ENCODE measurements at places on chromosomes 7 and 10.

GRCh38 chr10:100462709-100463108 lies at the start of gene WNT8B:
Gene WNT8B, plus strand, starts transcription at chr10:100463009. Its CDS starts 160 bp downstream, at chr10:100463169.
- no peak for DNase-seq

DNA sequence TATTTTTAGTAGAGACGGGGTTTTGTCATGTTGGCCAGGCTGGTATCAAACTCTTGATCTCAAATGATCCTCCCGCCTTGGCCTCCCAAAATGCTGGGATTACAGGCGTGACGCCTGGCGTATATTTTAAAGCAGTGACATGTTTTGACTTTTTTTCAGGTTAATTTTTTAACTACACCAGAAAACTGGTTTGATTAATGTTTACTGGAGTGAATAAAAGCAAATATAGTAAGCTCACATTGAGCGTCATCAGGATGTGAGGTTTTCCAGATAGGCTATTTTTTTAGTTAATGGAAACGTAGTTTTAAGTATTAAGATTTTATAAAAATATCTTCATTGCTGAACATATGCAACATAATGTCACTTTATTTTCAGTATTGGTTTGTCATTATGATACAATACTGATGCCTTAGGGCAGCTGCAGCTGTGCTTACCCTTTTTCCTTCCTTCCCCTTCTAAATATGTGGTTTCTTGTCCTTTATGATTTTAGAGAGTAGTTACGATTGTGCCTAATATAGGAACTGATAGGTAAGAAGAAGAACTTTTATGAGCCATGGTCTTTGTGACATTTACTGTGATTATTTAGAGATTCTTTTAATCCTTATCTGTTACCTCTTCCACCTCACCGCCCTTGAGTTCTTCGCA lies 37.3 kb downstream of the TMEM60 start:
- no peak for DNase-seq

DNA sequence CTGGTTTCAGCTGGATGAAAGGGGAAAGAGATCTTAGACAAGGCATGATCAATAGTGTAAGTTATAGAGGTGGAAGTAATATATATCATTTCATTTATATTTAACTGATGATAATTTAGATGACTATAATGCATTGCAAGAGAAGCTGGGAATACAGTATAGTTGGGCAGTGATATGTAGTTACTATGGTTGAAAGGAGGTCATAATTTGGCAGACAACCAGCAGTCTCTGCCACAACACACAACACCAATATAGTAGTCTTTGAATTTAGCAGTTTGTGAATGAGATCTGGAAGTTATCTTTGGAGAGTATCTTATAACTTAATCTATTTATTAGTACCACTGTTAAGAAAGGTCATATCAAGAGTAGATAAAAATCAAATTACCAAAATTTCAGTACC lies 39.9 kb downstream of the TAX1BP1 start:
- DNase-seq, result no peak

DNA sequence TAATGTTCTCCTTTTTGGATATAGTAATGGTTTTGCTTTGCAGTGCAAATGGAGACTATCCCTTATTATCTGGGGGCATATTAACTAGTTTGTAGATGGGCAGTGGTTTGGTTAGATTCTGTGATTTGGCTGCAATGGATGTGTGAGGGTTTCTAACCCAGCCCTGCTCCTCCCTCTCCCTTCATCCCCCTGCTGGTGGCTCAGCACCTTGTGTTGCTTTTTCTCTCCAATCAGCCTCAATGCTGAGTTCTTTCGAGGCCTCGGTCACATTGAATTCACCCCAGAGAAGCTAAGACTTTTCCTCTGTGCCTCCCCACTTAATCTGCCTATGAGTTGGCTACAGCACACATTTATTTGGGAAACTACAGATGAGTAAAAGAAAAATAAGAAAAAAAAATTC lies 120.0 kb downstream of the MALRD1 start:
- DNase-seq, result no peak

DNA sequence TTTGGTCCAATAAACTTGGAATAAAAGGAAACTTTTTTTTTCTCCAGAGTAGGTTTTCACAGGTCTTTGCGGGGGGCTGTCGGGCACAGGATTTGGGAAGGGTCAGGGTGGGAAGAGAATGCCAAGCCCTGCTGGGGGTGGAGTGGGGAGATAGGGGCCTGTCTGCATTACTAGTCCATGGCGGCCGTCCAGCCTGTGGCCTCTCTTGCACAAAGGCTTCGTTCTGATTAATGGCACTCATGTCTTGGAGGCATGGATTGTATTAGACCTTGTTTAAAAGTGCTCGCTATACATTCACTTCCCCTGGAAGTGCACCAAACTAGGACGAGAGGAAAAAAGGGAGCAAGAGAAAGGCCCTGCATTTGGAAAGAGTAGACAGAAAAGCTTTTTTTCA lies 37.2 kb downstream of the LRMDA start:
- no peak for DNase-seq

DNA sequence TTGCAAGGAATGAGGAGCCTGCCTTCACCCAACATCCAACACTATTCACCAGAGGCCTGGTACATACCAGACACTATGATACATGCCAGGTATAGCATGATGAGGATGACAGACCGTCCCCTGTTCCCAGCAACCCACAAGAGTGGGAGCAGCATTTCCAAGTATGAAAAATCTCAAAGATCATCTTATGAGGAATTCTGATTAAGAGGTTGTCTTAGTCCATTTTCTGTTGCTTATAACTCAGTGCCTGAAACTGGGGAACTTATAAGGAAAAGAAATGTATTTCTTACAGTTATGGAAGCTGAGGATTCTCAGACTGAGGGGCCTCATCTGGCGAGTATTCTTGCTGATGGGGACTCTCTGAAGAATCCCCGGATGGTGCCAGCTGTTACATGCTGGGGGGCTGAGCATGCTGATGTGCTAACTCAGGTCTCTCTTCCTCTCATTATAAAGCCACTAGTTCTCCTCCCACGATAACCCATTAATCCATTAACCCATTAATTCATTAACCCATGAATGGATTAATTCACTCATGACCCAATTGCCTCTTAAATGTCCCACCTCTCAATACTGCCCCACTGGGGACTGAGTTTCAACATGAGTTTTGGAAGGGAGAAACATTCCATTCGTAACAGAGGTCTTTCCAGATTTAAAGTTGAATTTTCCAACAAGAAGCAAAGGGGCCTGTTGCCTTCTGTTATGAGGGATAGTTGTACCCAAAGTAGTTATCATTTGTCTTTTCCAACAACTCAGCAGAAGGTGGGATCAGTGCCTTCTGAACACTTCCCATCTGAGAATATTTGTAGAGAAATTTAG lies 173.9 kb downstream of the HERPUD2 start:
- no peak for DNase-seq

- no peak for DNase-seq
These were observed 83.1 kb upstream of the MINDY3 start for GRCh38 chr10:15943426-15943825.
